Left hindlimb (tissue), 1 donor: ENCODE measurements at places on chromosomes 6 and 20.
A peak's percentile ranks its signal among the peaks of the same experiment; 100 is the strongest.

DNA sequence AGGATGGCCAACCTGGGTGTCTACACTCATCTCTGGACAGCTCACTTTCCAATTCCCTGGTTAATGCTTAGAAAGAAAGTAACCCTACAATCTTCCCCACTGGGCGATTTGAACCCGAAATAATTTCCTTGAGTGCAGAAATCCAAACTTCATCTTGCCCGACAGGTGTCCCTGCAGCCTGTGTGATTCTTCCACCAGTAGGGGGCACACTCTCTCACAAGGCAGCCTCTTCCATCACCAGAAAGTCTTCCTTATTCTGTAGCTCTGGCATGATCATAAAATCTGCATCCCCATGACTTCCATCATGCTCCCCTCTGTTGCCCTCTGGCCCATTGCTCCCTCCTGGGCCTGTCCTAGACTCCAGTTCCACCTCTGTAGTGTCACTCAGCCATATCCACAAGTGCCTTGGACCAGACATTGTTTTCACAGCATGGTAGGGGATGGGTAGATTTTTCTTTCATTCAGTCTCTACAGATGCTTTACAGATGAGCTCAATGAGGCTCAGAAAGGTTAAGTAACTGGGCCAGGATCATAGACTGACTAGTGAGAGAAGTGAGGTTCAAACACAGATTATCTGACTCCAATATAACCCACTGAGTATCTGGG lies 170.4 kb upstream of the SPTLC3 start:
- DNase-seq, result no peak

DNA sequence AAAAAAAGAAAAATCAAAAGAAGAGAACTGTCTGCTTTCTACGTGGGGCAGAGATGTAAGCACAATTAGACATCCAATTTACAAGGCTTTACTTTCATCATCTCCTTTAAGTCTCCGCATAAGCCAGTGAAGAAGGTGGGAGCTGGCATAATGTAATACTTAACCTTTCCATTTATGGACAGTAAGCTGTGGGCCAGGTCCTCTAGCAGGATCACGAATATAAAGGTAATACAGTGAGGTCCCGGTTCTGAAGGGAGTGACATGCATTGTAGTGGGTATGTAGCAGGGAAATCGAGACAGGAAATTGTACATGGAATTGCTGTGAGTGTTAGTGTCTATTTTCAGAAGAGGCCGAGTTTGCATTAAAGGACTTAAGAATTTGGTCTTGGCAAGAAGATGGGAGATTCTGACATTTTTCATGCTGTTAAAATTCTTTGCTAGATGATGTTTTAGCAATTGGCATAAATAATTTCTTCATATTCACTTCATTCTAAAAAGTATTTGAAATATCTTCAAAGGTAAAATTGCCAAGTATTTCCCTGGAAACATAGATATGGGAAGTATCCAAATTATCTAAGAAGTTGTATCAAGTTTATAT lies 20.4 kb upstream of the POPDC3 start:
- DNase-seq, result no peak

DNA sequence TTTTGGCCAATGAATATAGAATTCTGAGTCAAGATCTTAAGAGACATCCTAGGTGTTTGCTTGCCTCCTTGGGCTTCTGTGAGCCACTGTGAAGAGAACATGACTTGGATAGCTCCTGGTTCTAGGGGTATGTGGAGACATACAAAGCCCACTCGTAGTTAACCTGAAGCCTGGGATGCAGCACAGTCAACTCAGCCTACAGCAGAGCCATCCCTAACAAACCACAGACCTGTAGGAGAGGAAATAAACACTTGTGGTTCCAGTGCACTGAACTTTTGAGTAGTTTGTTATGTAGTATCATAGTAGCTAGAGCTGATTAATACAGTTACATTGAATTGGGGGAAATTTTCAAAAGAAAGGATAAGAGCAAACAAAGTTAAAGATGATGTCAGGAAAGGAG lies 474.4 kb upstream of the HSF2 start:
- DNase-seq, result no peak

GRCh38 chr6:142952614-142953013 lies 7.6 kb upstream of the HIVEP2 start:
- DNase-seq, result no peak

DNA sequence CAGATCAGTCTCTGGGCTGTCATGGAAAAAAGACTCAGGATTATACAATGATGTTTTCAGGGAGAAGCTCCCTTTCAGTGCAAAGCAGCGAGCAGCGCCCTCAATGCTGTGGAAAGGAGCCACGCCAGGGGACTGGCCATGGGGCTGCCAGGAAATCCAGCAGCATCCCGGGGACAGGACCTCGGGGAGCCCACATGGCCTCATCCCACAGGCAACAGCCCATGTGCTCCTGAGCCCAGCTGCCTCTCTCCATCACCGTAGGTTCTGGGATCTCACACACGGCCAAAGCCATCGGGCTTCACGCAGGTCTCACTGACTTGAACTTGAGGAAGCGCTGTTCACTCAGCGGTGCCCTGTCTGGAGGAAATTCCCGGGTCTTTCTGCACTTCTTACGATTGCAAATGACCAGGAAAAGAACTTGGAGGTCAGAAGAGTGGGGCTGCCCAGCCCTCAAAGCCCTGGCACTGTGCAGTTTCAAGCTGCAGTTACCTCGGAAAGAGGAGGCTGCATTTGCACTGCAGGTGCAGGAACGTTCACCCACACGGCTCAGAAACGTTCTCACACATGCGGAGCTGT lies 125.9 kb upstream of the THBS2 start:
- DNase-seq, result no peak

- DNase-seq, result no peak
Measured at GRCh38 chr6:154258064-154258757, 98.4 kb downstream of the IPCEF1 start.

GRCh38 chr6:137424251-137424650 lies 69.9 kb downstream of the OLIG3 start:
- no peak for DNase-seq

- DNase-seq, result no peak
Measured at GRCh38 chr20:10470276-10470675, 35.2 kb downstream of the SLX4IP start.

GRCh38 chr6:90175627-90176538 lies 120.8 kb downstream of the BACH2 start:
- no peak for DNase-seq

DNA sequence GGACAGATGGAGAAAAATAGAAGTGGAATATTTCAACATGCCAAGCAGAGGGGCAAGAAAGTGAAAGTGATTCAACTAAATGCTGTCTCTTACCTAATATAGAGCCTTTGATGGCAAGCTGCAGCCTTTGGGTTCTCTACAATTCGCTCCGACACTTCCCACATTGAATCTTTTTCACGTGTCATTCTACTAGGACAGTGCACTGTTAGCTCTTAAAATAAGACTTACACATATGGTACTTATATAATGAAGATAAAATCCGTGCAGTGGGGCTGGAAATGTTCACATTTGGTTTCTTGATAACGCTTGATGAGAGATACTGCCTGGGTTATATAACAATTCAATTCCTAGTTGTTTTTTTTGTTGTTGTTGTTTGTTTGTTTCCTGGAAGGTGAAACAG lies 502.4 kb downstream of the LMBRD1 start:
- no peak for DNase-seq

- no peak for DNase-seq
Measured at GRCh38 chr20:51341581-51341980, 200.9 kb downstream of the NFATC2 start.

DNA sequence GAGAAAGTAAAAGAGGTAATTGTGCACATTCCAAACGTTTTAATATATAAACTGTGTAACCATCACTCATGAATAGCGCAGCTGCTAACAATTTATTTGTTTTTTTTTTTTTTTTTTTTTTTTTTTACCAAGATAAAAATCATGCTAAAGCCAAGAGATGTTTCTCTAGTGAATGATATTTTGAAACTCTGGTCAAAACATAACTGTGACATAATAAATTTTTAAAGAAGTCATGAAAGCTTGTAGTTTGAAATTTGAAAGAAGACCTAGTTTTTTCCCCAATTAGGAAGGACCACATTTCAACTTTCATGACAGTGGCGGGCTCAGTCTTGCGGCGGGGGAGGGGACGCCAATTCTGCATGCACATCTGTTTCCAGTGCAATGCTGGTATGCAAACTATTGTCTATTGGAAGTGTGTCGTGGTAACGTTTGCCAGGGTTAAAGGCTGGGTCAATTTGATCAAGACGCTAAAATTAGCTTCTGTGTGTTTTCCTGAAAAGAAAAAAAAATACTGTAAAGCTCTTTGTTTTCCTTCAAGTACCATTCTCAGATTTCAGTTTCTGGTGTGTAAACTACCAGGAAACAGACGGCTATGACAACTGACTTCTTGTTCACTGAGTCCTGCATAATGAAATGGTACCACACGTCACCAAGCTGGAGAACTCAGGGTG lies 211.9 kb downstream of the FOXC1 start:
- DNase-seq, result peak; percentile 74

DNA sequence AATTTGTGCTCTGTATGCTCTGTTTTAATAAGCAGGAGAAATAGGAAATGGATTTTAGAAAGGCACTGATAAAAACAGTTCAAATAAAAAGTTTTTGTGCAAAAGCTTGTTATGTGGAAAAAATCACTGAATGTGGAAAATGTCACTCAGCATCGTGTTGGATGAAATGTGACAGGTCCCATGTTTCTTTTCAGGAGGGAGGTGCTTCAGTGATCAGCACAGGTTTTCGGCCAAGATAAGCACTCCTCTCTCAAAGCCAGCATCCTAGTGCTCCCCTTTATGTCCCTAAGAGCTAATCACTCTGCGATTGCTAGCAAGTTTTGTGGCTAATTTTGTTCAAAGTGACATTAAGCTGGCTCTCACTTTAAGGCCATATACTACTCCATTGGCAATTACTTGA lies 12.0 kb downstream of the UBE3D start:
- DNase-seq, result no peak

- DNase-seq, result no peak
Measured at GRCh38 chr6:35673755-35674154, 15.0 kb downstream of the FKBP5 start.

DNA sequence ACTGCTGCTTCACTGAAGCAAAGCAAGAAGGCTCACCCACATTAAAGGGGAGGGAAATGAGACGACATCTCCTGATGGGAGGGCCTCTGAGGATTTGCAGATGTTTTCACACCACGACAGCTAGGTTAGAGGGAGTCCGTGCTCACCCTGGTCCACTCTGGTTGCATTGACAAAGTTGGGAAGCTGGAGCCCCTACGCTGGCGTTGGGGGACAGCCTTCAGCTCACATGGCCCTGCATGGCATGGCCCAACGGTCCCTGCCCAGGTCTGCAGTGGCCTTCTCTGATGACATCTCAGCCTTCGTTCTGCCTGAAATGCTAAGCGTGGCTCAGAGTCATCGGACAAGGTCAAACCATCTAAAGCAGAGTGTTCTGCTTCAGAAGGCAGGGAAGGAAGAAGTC lies 3.8 kb upstream of the NAPB start:
- DNase-seq, result no peak

DNA sequence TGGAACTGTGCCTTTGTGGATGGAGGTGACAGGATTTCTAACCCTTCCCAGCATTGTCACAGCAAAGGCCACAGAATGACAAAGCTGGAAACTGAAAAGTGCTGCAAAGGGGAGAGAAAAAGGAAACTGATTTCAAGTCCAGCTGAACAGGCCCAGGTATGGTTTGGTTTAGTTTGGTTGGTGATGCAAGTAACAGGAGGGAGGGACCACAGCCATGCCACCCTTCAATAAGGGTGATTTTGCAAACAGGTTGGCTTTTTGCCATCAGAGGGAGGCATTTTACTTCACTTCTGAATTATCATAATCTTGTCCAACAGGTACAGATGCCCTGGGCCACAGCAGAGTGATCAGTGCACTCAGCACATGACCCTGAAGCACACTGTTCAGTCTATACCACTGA lies 6.6 kb downstream of the FITM2 start:
- DNase-seq, result no peak

DNA sequence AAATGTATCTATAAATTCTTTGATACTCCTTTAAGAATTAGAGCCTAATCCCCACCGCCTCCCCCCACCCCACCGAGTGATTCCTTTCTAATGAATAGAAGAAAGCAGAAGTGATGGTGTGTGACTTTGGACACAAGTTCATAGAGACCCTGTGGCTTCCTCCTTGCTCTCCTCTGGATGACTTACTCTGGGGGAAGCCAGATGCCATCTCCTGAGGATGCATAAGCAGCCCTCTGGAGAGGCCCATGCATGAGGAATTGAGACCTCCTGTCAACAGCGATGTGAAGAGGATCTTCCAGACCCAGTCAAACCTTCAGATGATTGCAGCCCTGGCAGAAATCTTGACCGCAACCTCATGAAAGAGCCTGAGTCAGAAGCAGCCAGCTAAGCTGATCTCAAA lies 21.1 kb downstream of the AHCY start:
- no peak for DNase-seq

GRCh38 chr6:135088281-135088680 lies 33.7 kb upstream of the HBS1L start:
- DNase-seq, result no peak

GRCh38 chr6:3026791-3027626 lies 27.3 kb downstream of the NQO2 start:
- no peak for DNase-seq

DNA sequence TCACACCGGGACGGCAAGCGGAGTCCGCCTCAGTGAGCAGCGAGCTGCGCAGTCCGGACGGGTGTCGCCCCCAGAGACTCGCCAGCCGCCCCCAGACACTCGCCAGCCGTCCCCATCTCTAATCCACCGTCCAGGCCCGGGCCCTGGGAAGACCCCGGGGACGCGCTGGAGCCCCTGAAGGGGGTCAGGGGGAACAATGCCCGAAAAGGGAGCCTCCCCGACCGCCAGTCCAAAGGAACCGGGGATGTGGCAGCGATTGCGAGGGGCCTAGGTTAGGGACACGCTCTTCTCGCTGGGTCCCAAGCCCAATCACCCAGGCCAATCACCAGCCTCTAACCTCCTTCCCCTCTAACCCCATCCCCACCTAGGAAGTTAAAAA lies 33.1 kb downstream of the TFAP2A start:
- DNase-seq, result no peak

- DNase-seq, result no peak
Measured at GRCh38 chr20:25207960-25208534, 12.5 kb downstream of the ENTPD6 start.

GRCh38 chr6:169689287-169689686 lies 12.5 kb downstream of the WDR27 start:
- no peak for DNase-seq

GRCh38 chr6:134930463-134930862 lies 19.4 kb downstream of the ALDH8A1 start:
- no peak for DNase-seq

DNA sequence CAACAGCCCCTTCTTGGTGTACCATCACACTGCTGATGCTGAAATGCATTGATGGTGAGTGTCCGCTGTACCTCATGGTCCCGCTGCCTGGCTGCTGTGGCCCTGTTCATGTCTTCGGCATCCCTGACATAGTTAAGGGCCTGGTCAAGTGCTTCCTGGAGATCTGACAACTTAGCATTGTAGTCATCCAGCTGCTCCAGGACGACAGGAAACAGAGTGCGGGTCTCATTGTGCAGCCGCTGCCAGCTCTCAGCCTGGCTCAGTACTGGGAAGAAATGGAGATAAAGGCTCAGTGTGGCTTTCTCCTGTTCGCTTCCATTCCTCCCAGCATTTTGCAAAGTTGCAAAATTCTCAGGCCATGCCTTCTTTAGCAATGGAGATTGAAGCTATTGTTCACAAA lies 81.8 kb downstream of the LAMA4 start:
- no peak for DNase-seq

- no peak for DNase-seq
Measured at GRCh38 chr20:4045082-4045481, 29.7 kb upstream of the RNF24 start.
